Choroid plexus epithelial cell (primary cell): ENCODE measurements at places on chromosomes 2 and 18.

DNA sequence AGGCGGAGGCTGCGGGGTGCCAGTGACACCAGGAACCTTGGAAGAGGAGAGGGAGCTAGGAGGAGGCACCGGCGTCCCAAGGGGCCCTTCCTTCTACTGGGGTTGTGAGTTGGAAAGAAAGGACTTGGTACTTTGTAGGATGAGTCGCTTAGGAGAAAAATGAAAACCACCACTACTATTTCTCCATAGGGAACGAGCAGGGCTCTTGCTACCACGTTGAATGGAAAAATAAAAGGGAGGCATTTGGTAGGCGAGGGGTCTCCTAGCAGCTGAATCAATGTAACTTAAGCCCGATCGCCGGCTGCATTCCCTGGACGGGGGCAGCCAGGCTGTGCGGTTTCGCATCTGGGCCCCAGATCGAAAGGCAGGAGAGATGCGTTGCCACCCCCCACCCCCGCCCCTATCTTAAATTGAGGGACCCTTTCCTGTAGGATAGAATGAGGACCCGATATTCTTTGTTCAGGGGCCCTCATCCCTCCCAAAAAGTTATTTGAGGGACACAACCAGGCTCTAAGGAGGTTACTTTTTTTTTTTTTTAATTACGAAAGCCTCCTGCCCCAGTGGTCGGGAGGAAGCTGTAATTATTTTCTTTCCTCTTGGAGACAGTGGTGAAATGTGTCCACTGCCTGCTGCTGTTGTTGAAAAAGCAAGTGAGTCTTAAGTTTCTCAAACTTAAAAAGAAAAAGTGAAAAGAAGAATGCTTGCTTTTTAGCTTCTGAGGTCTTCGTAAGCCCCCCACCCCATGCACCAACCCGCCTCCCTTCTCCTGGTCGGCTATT, 1.3 kb downstream of the IGFBP2 start:
- DNase-seq: peak; percentile 63

GRCh38 chr2:568639-569235, 108.5 kb downstream of the TMEM18 start:
- no peak for DNase-seq

GRCh38 chr2:241008711-241009121, 10.3 kb downstream of the SNED1 start:
- no peak for DNase-seq

GRCh38 chr2:99198103-99198841, 17.3 kb downstream of the MRPL30 start:
- DNase-seq: no peak

DNA sequence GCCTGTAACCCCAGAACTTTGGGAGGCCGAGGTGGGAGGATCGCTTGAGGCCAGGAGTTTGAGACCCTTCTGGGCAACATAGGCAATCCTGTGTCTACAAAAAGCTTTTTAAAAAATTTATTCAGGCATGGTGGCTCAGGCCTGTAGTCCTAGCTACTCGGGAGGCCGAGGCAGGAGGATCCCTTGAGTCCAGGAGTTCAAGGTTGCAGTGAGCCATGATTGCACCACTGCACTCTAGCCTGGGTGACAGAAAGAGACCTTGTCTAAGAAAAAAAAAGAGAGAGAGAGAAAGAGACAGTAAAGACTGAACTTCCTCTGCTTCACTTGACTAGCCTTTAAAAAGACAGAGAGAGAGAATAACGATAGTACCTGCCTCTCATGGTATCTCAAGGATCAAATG, 62.4 kb downstream of the INPP5D start:
- no peak for DNase-seq

- no peak for DNase-seq
Measured at GRCh38 chr2:24592441-24593100, 101.5 kb downstream of the NCOA1 start.

GRCh38 chr2:37614061-37614738, 57.2 kb downstream of the CDC42EP3 start:
- peak; percentile 94 for DNase-seq

DNA sequence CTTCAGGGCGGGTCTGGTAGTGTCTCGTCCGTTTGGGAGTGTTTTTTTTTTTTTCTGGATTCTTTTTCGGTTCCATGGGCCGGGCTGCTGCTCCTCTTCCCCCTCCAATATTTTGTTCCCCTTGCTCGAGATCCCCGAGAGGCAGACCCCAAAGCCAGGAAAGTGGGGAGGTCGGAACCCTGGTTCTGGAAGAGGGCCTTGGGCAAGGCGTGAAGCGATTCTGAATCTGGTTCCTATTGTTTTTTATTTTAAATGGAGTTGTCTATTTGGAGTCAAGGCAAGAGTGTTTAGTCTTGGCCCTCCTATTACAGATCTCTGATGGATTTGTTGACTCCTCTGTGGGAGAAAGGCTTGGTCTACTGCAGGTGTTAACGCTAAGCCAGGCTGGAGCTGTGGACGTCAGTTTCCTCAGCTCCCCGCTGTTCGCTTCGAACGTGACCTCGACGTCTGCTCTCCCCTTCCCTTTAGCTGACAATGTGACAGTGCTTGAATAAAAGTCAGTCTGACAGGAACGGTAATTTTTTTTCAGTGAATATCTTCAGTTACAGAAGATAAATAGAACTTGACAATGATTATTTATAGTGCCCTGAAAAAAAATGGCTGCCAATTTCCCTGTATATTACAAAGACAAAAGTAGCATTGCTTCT, 683 bp upstream of the DNAJC27 start:
- peak; percentile 64 for DNase-seq

- no peak for DNase-seq
Measured at GRCh38 chr2:101733257-101733993, 35.9 kb downstream of the MAP4K4 start.

DNA sequence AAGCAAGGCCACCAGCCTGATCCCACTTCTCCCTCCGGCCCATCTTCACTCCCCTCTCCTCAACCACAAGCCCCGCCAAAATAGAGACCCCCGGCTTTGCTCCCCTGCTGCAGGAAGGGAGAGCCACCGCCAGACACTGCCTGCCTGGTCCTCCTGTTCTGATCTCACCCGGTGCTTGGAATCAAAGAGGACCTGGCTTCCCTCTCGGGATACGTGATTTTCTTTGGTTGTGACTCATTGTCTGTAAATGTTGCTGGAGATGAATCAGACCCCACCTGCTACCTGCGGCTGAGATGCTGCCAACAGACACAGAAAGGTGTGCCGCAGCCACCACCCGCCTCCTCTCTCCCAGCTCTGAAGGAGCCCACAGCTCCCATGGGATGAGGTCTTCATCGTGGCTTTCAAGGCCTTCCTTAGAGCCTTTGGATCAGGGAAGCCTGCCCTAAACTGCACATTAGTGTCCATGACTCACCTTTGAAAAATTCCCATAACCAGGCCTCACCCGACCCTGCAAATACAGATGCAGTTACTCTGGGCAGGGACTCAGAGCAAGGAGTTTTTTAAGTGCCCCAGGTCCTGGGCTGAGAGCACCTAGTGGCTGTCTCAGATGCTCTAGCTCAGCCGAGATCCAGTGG, 79.4 kb upstream of the ZNF532 start:
- peak; percentile 69 for DNase-seq

DNA sequence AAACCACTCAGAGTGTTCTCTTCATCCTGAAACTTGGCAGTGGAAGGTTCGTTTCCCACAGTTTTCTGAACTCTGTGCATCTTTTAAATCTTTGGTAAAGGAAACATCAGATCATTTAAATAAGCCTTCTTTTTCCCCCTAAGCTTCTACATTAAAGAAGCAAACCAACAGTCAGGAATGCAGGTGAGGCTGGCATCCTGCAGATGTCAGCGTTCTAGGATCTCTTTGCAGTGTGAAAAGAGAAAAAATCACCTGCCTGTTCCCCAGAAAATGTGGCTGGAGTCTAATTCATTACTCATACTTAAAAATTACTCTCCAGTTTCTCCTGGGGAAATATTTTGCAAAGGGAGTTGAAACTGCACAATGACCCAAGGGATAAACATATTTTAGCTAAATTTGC, 64.5 kb upstream of the ZCCHC2 start:
- no peak for DNase-seq

DNA sequence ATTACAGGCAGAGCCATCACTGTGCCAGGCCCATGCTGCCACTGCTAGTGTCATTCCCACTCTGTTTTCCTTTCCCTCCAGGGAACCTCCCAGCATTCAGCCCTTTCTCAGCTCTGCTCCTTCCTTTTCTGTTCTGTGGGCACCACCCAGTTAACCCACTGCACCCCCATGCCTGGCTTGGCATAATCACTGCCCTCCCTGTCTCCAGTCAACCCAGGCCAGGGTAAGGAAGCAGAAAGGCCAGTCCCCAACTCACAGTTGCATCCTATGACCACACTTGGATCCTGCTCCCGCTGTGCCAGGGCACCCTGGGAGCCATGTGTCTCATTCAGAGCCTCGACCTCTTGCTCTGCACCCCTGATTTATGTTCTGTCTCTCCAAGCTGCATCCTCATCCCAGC, 32.2 kb downstream of the DPYSL5 start:
- no peak for DNase-seq

DNA sequence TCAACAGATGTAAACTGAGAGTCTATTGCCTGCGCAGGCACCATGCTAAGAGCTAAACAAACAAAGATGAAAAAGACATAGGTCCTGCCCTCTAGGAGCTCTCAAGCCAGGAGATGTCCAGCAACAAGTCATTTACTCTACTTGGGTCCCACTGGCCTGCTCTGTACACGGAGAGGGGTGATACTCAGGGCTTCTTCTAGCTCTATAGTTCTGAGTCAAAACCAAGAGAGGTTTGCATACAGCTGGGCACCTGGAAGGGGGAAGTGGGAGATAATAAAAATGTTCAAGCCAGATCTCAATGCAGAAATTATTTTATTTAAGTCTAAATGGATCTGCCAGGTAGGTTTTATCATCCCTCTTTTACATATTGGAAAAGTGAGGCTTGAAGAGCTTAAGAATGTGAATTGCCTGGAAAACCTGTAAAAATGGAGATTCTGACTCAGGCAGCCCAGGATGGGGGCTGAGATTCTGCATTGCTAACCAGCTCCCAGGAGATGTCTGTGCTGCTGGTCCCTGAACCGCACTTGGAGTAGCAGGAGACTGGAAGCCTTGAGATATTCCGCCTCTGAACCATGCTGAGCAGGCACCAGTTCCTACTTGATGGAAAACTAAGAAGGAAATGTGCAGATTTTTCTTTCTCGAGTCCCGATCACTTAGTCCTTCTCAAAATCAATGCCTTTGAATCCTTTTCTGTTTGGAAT, 201.1 kb downstream of the PRKCE start:
- DNase-seq: no peak

DNA sequence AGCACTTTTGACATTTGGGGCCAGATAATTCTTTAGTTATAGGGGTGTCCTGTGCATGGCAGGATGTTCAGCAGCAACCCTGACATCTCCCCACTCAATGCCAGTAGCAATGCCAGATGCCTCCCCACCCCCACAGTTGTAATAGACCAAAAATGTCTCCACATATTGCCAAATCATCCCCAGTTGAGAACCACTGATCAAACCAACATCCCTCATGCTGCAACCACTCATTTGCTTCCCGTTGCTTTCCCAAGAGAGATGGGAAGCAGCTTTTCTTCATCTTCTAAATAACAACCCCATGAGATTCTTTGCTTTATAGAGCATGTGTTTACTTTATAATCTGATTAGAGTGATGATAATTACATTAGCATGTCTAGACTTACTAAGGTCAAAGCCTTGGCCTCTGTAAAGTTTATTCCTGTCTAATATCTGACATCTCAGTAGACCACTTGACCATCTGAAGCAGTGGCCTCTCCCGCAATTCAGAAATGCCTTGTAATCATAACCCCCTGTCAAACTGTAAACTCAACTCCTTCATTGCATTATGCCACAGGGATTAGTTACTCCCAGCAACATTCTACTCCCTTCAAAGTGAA, 28.7 kb upstream of the C1D start:
- no peak for DNase-seq

DNA sequence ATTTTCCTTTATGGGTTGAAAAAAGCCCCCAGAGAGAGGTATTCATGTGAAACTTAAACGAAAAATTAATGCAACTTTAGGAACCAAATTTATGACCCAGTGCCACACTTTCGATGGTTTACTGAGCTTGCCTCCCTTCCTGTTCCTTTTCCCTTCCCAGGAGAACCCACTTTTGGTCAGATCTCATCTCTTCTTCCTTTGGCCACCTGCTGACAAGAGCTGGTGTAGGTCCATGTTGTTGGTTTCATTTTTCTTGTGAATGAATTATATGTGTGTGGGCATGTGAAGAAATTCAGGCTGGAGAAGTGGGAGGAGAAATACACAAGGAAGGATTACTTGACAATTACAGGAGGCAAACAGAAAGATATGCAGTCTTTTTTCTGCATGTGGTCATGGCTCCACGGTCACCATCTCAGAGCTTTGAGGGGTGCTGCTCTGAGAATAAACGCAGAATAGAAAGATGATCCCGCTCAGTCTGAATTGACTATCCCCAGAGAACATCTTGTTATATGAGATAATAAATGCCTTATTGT, 111.3 kb upstream of the TCF4 start:
- peak; percentile 14 for DNase-seq

DNA sequence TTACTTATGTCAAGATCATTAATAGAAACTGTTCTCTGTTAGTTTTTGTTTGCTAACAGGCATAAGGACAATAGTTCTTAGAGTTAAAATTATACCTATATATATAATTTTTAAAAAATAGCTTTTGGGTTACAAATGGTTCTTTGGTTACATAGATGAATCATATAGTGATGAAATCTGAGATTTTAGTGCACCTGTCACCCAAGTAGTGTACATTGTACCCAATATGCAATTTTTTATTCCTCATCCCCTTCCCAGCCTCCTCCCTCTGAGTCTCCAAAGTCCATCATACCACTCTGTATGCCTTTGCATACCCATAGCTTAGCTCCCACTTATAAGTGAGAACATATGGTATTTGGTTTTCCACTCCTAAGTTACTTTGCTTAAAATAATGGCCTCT, 26.4 kb downstream of the SLC4A1AP start:
- no peak for DNase-seq

DNA sequence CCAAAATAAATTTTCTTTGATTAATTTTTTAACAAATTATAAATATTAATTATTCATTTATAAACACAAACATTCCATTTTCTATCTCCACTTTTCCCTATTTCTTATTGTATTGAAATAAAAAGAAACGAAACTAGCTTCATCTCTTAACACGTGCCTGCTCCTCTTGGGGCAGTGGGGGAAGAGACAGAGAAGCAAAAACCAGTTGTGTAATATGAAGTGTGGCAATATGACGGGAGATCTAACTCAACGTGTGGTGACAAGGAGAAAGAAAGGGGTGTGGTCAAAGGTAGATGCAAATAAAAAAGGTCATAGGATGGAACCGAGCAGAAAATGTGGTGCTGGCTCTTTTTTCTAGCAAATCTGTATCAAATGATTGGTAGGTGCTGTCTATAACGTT, 106.9 kb upstream of the SLC8A1 start:
- DNase-seq: no peak

- no peak for DNase-seq
Measured at GRCh38 chr2:165889798-165890197, 63.8 kb downstream of the TTC21B start.

DNA sequence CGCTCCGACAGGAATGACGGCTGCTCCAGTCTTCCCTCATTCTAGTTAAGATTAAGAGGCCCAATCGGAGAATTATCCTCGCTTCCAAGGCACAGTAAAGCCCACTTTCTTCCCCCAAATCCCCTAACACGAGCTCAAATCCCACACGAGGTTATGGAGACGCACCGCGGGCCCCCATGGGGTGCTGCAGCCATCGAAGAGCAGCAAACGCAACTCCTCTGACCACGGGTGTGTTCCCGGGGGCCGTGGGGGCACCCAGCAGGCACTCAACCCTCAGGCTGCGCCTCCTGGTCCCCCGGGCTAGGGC, 446 bp downstream of the COPS9 start:
- DNase-seq: peak; percentile 10
